ENCODE measurements at places on chromosomes 16 and 17. TPM values are rescaled to one million over a fixed set of nuclear protein-coding genes. Genes with fewer than 3 reads are reported as not detected.

DNA sequence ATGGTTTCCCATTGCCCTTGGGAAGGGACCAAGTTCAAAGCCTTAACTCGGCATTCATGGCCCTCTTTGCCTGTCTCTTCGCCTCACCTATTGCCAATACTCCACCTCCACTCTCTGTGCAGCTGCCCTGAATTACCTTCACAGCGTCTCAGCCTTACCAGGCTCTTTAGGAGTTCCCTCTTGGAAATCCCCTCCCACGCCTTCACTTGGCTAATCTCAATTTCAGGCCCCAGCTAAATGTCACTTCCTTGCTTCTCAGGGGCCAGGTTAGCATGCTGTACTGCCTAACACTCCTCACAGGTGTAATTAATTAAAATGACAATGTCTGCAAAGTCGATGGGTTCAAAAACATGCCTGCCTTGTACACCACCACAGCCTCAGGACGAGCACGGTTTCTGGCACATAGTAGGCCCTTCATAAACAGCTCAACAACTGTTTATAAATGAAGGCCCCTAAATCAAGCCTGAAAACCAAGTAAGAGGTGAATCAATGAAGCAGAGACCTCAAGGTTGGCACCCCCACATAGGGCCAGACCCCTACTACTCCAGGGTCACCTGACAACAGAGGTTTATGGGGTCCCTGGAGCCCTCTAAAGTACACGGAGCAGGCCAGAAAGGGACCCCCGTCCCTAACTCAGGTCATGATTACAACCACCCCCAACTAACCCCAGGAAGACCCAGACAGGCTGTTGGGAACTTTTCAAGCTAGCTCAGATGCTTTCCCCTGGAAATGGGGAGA lies 11.2 kb upstream of the EEF2K start:
- DNase-seq, result no peak

DNA sequence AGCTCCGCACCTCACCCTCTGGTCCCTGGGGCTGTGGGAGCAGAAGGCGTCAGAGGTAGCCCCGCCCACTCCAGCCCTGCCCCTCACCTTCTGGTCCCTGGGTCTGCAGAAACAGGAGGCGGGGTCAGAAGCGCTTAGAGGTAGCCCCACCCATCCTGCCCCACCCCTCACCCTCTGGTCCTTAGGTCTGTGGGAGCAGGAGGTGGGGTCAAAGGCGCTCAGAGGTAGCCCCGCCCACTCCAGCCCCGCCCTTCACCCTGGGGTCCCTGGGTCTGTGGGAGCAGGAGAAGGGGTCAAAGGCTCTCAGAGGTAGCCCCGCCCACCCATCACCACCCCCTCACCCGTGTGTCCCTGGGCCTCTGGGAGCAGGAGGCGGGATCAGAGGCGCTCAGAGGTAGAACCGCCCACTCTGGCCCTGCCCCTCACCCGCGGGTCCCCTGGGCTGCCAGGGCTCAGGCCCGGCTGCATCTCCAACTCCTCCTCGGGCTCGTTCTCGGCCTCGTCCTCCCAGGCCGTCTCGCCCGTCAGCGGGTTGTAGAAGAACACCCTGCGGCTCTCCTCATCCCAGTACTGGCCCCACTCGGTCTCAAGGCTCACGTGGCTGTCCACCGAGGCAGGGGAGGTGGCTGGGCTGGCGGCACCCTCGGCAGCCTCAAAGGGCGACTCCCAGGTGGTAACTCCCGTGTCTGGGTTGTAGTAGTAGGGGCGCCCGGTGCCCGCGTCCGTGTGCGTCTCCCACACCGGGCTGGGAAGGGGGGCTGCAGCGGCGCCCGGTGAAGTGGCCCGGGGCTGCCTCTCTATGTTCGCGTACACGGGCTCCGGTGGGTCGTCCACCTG lies 27.2 kb downstream of the ARHGAP27 start:
- no peak for DNase-seq

Gene SALL1
- 1.2 TPM for total RNA-seq

Gene TRAPPC2L
- total RNA-seq, result 9.9 TPM

DNA sequence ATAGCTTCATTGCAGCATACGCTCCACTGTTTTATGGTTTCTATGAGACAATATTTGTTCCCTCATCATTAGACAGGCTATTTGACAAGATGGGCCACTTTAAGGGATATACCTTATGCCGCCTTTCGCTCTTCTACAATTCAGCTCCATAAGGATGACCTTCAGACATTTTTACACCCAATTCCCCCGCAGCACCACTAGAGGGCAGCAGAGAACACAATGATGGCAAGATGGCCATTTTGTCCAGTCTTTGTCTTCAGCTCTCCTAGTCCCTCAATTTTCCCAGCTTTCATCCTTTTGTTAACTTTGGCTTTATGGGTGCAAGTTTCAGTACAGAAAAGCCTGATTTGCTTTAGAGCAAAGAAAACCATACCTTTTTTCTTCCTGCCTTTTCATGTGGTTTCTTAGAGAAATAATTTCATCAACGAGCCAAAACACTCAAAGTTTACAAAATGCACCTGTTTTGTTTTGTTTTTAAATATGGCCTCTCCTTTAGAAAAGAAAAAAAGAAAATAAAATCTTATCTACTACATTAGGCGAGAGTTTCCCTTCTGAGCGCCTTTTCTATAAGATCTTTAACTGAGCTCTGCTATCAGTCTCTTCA lies 355.3 kb downstream of the TOX3 start:
- peak; percentile 74 for DNase-seq

- DNase-seq, result no peak
Measured at GRCh38 chr16:13552062-13552959, 367.6 kb upstream of the ERCC4 start.

GRCh38 chr17:18954321-18954720 lies 2.4 kb downstream of the SLC5A10 start:
- DNase-seq, result no peak

- DNase-seq, result no peak
Measured at GRCh38 chr16:7714775-7715174, 382.1 kb downstream of the RBFOX1 start.

DNA sequence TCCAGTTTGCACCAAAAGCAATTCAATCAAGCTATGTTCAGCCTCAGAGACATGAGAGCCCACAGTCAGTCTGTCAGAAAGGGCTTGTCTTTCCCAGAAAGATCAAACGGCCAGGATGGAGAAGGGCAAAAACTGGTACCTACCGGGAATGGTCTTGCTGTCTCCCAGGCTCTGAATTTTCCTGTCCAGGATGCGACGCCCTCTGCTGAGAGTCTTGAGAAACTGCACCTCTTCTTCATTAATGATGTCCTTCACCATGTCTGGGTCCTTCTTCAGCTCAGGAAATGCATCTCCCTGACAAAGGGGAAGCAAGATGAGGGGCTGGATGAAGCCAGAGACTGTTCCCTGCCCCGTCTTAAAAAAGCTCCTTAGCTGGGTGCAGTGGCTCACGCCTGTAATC lies 15.8 kb upstream of the EXOSC6 start:
- no peak for DNase-seq

- peak; percentile 41 for DNase-seq
Measured at GRCh38 chr16:56279132-56279531, 87.8 kb downstream of the GNAO1 start.

GRCh38 chr17:32488604-32489180 lies 1.9 kb downstream of the CDK5R1 start:
- no peak for DNase-seq

All from umbilical cord (tissue), 2 donors.